ENCODE measurements at places on chromosomes 1 and 21.

DNA sequence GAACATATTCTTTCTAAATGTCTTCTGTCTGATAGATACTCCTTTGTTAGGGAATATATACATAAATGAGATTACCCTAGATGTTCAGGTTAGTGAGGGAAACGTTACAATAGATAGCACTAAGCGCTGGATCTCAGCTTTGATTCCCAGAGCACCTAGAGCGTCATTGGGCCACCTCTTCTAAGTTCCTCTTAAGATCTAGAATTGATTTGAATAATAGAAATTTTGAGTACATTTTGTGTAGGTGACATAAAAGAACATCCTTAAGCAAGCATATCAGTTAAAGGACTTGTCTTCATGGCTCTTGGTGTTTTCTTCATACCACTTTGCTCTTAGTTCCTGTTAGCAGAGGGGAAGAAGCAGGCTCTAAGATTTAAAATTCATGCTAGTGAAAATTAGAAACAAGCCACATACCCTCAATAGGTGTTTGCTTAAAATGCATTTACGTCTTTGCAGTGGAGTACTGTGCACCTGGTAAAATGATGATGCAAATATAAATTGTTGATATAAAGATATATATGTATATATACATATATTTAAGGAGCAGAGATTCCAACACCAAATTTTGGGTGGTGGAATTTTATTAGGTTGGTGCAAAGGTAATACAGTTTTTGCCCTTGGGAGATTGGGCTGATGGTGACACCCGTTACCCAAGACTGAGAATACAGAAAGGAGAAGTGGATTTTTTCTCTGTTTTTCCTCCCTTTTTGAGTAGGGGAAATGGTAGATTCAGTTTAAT lies 47.1 kb downstream of the DYRK1A start:
- no peak for DNase-seq

DNA sequence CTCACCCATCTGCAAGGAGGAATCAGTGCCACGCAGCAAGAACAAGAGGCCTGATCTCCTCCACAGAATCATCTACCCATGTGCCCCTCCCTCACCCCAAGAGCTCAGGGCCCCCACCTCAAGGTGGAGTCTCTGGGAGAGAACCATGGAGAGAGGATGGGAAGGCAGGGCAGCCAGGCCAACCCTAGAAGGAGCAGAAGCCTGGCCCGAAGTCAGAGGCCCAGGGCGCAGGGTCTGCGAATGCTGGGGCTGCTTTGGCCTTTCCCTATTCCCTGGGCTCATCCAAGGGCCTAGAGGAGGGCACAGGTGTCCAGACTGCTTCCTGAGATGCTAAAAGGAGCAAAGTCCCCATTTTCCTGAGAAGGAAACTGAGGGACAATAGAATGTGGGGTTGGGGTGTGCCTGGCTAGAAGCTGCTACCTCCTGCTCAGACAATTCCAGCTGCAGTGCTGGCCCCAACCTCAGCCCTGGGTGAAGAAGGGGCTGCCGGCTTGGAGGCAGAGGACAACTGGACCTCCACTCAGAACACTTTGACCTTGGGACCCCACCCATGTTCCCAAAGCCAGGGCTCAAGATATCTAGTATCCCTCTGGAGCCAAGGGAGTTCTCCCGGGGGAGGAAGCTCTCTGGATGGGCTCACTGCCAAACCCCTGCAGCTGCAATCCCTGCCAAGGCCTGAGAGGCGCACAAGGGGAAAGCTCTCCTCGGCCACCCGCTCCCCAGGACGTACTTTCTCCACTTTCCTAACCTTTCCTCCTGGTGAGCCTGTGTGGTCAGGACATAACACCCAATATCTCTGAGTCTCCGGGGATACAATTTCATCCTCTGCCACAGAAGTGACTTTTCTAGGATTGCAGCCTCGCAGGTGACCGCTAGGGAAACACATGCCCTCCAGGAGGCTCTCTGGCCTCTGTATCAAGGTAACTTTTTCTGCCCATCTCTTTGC lies 16.6 kb upstream of the LEMD1 start:
- no peak for DNase-seq

DNA sequence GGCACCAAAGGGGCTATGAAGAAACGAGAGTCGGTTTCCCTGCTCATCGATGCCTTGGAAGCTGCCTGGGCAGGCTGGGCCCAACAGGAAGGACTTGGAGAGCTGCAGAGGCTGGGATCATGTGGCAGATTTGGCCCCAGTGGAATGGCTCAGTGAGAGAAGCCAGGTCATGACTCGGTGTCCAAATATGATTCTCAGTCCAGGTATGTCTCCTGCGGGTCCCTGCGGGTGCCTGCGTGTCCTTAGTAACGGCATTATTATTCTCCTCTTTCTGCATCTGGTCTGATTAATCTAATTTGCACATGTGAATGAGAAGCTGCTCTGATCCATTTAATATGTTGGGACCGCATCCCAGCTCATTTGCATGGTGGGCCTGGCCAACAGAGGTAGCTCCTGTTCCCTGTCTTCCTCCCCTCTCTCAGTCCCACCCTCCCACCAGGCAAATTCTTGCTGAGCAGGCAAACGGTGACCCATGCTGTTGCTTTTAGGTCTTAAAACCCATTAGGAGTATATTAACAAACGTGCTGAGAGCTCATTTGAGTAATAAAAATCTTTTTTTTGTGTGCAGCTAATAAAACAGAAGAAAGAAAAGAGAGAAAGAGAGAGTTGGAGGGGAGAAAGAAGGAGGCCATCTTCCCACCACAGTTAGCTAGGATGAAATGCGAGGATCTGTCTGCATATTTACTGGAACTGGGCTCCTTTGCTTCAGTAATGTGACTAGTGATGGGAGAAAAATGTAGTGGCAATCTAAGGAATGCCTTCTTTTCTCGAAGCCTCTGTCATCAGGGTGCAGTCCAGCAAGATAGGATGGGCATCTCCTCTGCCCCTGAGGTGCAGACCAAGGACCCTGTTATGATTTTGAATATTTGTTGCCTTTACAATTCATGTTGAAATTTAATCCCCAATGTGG lies 133.5 kb downstream of the HMGB4 start:
- DNase-seq = no peak

- DNase-seq = no peak
Observed at GRCh38 chr1:215282557-215282956, 200.0 kb downstream of the KCNK2 start.

GRCh38 chr1:196317535-196318522 lies 290.4 kb downstream of the KCNT2 start:
- no peak for DNase-seq

DNA sequence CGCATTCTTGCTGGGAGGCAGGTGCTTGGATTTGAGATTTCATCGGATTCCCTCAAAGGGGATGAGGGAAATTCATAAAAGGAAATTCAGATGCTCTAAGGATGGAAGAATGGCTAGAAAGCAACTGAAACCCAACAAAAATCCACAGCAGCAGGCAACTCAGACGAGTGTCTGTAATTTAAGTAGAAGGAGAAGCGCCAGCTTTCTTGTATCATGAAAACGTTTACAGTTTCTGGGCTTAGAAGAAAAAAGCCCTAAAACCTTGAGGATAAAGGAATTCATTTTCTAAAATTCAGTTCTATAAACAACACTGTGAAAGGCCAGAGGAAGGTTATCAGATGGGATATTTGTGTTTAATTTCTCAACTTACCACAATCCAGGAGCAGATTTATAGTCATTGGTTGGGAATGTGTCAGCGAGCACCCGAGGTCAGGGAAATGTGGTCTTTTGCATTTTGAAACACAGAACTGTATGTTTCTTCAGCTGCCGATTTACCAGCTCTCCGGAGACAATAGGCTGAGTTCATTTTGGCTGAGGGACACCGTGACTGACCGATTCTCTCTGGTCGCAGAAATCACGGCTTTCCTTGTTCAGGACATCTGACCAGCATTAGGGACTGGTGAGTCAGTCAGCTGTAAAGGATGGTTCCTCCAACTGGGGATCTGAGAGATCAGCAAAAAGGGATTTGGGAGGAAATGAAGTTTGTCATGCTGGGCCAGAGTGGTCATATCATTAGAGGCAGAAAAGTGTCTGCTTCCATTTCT lies 111.6 kb upstream of the ERRFI1 start:
- DNase-seq = no peak

GRCh38 chr1:212141404-212141803 lies 105.9 kb downstream of the DTL start:
- no peak for DNase-seq

GRCh38 chr1:228986093-228986904 lies 251.0 kb downstream of the RHOU start:
- no peak for DNase-seq

- DNase-seq = no peak
Observed at GRCh38 chr1:236201786-236202185, 59.4 kb downstream of the GPR137B start.

DNA sequence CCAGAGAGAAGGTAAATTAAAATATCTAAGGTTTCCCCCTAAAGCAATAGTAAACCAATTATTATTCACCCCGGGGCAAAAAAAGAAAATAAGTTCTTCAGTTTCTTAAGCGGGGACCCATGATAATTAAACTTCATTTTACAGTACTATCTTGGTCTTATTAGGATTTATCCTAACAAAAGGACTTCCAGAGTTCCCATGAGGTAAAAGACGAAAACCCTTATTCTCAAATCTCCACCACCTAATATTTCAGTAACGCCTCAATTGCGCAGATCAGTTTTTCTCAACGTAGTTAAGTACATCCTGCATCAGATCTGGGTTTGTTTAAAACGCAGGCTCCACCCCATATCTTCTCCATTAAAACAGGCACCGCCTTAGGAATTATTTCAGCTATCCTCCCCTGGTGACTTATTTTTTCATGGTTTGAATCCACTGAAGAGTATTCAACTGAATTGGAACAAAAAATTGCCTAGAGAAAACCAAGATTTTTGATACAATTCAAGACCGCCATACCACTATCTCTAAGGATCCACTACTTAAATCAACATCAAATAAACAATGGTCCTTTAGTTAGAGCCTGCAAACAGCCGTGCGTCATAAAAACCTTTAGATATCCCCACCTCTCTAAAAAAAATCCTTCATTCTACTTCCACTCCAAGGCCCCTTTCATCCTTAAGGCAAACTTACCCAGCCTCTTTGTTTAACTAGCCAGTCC lies 1.7 kb downstream of the MCL1 start:
- peak; percentile 61 for DNase-seq

DNA sequence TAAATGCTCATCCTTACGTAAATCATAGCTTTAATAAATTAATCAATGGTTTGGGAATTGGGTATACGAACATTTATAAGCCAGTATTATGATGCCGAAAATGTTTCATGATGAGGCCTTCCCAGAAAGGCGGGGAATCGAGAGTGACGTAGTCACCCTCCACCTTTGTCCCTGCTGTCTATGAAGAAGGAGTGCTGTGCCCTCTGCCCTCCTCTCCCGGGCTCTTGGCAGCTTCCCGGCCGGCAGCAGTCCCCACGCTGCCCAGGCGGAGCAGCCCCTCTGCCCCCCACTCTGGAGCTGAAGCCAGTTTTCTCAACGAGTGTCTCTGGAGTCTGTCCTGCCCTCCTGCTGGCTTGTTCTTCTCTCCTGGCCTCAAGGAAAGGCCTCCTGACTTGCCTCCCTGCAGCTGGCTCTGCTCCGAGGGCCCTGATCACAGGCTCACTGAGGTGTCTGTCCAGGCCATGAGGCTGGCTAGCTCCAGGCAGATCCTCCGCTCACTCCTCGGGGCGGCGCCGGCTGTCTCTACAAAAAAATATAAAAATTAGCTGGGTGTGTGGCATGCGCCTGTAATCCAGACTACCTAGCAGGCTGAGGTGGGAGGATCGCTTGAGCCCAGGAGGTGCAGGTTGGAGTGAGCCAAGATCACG lies 150.7 kb upstream of the COL6A1 start:
- no peak for DNase-seq

DNA sequence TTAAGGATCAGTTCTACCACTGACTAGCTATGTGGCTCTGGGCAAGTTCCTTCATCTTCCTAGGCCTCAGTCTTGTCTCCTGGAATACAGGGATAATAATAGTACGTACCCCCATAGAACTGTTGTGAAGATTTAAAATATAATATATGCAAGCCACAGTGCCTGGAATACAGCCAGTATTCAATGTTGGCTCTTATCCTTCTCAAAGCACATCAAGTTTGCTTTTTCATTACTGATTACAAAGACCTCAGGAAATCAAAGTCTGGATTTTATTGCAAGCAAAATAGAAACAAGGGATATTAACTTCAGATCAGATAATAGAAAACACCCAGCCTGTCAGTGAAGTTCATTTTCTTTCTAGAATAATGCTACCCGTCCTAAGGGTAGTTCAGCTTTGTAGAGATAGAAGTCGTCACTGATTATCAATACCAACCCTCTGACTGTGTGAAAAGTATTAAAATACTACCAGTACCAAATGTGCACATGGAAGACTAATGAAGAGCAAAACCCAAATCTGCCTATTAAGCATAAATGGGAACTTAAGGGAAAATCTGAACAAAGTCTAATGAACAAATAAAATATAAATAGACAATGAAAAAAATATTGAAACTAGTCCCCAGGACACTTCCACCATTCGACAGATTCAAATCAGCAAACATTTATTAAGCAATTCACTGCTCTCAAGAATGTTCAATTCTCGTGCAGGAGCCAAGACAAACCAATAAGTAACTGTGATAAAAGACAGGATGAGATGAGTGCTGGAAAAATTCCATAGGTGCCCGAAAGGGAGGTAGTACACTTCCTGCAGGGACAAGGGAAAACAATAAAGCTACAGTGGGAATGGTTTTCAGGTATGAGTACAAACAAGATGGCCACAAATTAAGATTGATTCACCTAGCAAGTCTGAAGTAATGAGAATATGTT lies 206.2 kb downstream of the SMYD3 start:
- no peak for DNase-seq

GRCh38 chr1:9680091-9680490 lies 28.6 kb downstream of the PIK3CD start:
- DNase-seq = no peak

DNA sequence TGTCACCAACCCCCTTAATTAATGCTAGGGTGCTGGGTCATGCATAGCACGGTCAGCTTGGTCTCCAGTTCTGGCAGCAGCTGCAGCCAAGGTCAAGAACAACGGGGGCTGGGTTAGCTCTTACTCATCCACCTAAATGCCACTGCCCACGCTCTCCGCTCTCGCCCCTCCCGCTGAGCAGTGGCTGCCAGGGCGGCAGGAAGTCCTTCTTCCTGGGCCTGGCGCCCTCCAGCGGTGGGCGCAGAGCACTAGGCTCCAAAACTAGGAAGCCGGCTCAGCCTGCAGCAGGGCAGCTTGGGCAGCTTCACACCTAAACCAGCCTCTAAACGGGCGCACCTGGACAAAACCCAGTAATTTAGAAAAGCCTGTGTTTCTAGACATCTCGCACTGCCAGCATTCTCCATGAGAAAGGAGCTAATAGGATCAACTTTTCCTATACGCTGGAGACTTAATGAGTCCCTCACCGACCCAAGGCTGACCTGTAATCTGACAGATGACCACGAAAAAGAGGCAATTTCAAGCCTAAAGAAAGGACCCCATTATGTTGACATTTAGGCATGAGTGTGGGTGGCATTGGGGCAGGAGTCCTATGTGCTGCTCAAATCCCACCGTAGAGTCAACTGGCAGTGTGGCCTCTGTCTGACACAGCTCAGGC lies 78.4 kb upstream of the LRRN2 start:
- DNase-seq = peak; percentile 68

- DNase-seq = no peak
Observed at GRCh38 chr1:53454019-53454418, 5.2 kb upstream of the DMRTB1 start.

GRCh38 chr1:19837866-19838265 lies 22.8 kb upstream of the RNF186 start:
- no peak for DNase-seq

GRCh38 chr1:63321785-63322113 lies 618 bp upstream of the FOXD3 start:
- DNase-seq = no peak

- DNase-seq = no peak
Observed at GRCh38 chr21:41560661-41561158, 52.8 kb upstream of the TMPRSS2 start.

GRCh38 chr1:29465755-29466154 lies 229.4 kb downstream of the PTPRU start:
- DNase-seq = no peak

GRCh38 chr1:17067465-17068240 lies 13.8 kb upstream of the SDHB start:
- no peak for DNase-seq

All from CD4-positive, alpha-beta T cell treated with Interleukin-1 beta for 1 hour (primary cell).